ENCODE measurements at places on chromosomes 3 and 15. TPM values are rescaled to one million over a fixed set of nuclear protein-coding genes. Genes with fewer than 3 reads are reported as not detected.

SI gene
- not detected for total RNA-seq

UBAP1L gene
- 1.4 TPM for total RNA-seq

TGM4 gene
- 1.2 TPM for total RNA-seq

DNA sequence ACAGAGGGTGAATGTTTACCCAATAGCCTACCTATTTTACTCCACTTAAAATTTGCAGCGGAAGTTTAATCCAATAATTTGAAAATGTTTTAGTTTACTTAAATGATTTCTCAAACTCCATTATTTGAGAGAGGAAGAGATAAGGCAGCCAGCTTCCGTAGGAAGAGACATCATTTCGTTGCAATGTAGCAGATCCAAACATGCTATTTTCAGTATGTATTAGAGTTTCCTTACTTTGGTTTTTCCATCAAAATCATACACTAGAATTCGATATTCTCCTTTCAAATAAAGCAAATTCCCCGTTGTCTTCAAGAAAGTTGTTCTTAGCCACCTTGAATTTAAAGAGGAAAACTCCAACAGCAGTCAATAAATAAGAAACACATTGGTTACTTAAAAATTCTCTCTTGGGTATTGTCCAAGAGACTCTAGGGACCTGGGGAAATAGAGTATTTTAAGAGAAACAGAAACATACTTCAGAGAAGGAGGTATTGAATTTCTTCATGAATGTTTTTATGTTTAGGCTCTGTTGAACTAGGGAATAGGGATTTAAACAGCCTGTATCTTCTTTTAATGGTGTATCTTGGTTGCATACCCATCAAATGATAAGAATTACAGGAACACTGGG is 324.5 kb upstream of the GBE1 start:
- H3K27ac ChIP-seq = peak overlapping the region; percentile 80
- H3K27me3 ChIP-seq = no peaks in the 10 kb centered on the region
- peaks cover 67% of the 10 kb centered on the region for H3K4me1 ChIP-seq
- no peak for DNase-seq
- peak overlapping the region; percentile 60 for H3K4me3 ChIP-seq
- H3K36me3 ChIP-seq = no peaks in the 10 kb centered on the region

DNA sequence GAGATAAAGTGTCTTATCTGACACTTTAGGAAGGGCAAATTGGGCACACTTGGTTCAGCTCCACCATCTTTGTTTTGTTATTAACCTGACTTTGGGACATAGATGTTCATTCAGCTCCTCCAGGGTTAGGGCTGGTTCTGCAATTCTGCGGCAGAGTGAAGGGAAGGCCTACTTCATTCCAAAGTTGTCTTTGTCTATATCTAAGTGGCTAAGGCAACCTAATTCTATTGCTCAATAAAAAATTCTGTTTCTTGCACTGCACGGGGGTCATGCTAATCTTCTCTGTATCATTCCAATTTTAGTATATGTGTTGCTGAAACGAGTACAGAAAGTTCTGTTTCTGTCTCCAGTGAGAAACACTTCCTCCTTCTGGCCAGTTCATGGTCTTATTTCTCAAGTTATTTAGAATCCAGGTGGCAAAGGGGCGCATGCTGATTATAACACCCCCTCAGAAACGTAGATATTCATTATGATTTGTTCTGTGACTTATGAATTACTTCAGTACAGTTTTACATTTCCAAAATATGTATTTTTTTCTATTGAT is 53.5 kb downstream of the PFN2 start:
- no peaks in the 10 kb centered on the region for H3K27me3 ChIP-seq
- no peak for DNase-seq
- H3K4me1 ChIP-seq = no peaks in the 10 kb centered on the region
- H3K36me3 ChIP-seq = peaks cover 4% of the 10 kb centered on the region
- H3K27ac ChIP-seq = no peak overlapping the region

DNA sequence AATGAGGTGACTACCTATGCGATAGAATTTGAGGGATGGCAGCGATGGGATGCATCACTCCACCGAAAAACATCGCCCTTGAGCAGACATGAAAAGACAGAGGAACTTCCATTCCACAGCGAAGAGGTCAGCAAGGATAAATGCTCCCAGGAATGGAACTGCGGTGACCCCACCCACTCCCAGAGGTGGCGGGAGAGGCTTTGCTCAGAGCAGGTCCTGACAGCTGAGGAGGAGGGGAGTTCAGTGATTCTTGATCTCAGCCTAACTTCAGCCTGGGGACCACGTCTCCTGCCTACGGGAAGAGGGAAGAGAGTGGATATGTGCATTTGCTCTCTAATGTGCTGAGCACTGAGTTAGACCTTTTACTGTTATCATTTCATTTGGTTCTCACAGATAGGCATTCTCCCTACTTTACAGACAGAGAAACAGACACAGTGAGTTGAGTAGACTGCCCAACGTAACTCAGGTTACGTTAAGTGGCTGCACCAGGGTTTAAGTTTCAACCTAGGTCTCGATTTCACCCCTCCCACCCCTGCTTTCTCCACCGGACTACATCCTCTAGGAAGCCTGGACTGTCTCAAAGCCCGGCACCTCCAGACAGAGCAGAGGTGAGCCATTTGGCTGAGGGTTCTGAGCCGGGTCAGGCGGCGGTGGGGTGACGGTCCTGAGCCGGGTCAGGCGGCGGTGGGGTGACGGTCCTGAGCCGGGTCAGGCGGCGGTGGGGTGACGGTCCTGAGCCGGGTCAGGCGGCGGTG is 170.0 kb downstream of the RAB11A start:
- no peaks in the 10 kb centered on the region for H3K36me3 ChIP-seq
- no peaks in the 10 kb centered on the region for H3K4me1 ChIP-seq
- DNase-seq = no peak
- no peak overlapping the region for H3K27ac ChIP-seq

DNA sequence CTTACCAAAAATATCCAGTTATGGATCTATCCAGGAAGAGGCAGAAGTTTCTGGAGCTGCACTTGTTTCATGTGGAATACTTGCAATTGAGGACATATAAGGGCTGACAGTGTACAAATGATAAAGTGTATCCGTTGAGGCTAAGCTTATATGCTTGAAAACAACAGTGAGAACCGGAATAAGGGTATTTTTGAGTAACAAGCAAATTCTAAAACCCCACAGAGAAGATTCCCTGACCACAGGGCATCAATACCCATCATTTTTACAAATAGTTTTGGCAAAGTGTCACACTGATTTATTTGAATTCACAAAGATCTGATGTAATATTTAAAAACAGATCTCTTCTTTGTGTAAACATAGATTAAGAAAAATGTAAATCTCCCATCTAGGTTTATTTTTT is 208.4 kb downstream of the FMN1 start:
- no peak overlapping the region for H3K27ac ChIP-seq
- H3K4me1 ChIP-seq = peaks cover 6% of the 10 kb centered on the region
- H3K36me3 ChIP-seq = no peaks in the 10 kb centered on the region
- H3K27me3 ChIP-seq = no peaks in the 10 kb centered on the region
- no peak overlapping the region for H3K4me3 ChIP-seq

GRCh38 chr3:53956586-53956985 is 64.9 kb upstream of the SELENOK start:
- peaks cover 26% of the 10 kb centered on the region for H3K27me3 ChIP-seq
- H3K36me3 ChIP-seq = no peaks in the 10 kb centered on the region
- no peaks in the 10 kb centered on the region for H3K4me1 ChIP-seq

- H3K4me3 ChIP-seq = no peak overlapping the region
- no peaks in the 10 kb centered on the region for H3K4me1 ChIP-seq
Observed at GRCh38 chr3:127495821-127496655, 94.5 kb downstream of the TPRA1 start.

Data from PC-3 (cell line).